M059J (cell line): ENCODE measurements at places on chromosomes 3 and 15.

- no peak for DNase-seq
Observed at GRCh38 chr15:33874156-33874555, 94.1 kb upstream of the CHRM5 start.

DNA sequence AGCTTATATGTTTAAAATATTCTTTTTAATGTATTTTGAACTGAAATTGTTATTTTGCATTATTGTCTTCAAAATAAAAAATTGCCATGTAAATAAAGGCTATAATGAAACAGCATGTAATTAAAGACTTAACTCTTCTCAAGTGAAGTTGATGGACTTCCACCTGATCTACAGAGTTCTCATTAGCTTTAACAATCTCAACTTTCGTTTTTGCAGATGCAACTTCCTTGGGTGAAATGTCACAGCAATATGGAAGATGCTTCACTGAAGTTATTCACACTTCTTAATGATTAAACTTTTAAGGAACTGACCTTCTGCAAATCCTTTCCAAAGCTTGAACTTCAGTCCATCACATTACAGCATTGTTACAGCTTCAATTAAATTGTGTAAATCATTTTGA is 63.6 kb downstream of the OSTN start:
- DNase-seq, result no peak

DNA sequence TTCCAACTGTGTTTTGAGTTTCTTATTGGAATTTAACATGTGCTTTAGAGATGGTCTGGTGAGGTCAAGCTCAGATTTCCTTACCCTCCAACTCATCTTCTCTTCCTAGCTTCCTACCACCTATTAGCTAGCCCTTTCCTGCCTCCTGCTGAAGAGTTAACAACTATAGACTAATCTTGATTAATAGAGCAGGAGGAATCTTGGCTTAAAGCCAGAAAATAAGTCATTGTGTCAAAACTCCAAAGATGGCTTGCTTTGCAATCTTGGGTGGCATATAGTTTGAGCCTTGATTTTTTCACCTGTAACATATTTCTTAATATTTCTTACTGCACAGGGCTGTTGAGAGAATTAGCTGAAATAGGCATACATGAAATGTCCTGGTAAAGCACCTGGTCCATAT is 27.3 kb downstream of the BCL2L10 start:
- DNase-seq, result peak; percentile 47

DNA sequence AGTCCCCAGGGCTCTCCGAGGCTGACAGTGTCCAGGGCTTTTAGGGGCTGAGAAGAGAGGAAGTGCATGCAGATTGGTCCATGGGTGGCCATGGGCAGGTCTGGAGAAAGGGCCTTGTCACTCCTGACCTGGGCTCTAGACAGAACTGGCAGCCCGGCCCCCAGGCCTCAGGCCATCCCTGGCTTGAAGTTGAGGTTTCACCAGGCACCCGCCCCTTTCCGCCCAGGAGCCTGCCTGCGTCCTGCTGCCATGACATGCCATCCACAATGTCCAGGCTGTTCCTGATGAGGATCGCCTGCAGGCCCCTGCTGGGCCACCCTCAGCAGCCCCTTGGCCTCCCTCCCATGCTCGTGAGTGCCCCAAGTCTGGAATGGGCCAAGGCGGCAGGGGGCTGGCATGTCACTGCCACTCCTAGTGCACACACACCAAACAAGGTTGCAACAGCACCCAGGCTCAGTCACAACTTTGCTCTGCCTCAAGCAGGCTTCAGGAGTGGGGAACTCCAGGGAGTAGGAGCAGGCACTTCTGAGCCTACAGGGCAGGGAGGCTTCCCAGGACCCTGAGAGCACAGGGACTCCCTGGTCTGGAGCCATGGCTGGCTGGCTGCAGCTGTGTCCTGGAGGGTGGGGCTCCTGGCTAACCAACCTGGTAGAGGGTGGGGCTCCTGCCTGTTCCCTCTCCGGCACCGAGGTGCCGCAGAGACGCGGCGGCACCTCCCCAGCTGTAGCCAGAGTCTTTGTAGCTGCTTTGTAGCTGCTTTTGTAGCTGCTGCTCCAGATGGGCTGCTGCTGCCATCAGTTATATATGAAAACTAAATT is 1457.1 kb upstream of the GBE1 start:
- DNase-seq, result no peak

DNA sequence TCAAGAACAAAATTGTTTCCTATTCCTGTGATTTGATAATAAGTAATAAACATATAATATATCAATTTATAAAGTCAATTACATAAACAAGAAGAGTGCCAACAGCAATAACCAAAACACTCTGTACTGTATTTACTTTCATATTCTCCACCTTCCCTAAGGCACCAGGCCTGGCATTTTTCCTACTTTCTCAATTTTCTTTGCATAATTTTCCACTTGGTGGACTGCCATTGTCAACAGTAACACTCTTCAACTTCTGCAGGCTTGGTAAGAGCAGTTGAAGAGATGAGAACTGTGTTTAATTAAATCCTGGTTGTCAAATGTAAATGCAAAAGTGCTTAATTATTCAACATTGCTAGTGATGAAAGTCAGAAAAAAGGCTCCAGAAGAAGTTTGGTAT is 229.8 kb upstream of the PLSCR5 start:
- DNase-seq, result no peak

GRCh38 chr15:72319360-72319984 is 485 bp downstream of the CELF6 start:
- peak; percentile 55 for DNase-seq

DNA sequence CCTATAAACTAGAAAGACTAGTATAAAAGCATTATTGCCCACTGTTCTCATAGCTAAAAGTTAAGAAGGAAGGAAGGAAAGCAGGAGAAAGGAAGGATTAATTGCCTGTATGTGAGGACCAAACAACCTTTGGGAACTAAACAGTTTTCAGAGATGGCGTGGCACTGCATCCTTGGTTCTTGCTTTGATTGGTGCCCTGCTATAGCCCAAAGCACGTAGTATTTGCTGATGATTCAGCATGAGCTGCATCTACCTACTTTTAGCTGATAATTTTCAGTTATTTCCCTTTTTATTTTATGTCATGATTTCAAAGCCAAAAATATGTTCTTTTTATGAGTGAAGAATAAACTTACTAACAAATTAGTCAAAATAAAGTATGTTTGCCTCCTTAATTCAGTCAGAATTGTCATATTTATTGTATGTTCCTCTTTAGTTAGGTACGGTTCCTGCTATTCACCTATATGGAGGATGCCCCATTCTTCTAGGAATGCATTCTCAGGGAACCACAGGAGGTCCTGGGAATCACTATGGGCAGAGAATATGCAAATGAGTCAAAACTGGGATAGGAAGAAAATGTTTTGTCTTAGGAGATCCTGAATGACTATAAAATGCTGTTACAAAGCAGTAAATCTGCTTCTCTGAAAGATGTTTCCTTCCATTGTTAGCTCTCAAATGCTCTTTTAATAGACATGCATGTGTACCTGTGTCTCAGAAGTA is 65.4 kb upstream of the THSD4 start:
- DNase-seq, result no peak

DNA sequence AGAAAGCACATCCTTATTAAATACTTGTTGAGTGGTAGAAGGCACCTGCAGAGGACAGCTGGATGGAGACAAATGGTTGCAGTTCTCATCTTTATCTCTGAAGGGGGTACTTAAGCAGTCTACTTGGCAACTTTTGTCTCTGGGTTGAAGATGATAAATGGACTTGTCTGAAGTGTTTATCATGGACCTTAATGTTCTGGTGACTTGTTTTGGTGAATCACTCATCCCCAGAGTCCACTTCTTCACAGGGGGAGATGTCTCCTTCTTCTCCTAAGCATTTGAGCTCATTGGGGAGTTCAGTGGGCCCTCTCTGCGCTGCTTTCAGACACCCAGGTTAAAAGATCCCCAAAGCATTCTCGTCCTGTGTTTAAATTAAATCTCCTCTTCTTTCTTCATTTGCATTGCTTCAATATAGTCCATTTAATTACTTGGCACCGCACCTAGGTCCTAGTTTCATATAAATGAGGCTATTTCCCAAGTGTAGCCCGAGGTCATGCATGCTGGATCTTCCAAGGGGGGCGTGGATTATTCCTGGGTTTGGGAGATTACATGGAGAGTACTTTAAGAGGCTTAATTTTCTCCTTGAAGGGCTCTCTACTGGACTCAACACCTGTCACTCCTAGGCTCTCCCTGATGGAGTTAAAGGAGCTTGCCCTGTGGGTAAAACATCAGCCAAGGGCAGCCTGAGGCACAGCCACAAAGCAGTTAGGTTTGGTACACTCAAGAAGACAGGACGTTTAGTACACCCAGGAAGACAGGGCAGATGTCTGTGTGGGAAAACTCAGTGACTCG is 239.3 kb upstream of the C2CD4B start:
- DNase-seq, result no peak

GRCh38 chr3:12622335-12622734 is 41.6 kb downstream of the RAF1 start:
- no peak for DNase-seq

- DNase-seq, result no peak
Observed at GRCh38 chr3:107436029-107436428, 58.8 kb downstream of the CCDC54 start.

DNA sequence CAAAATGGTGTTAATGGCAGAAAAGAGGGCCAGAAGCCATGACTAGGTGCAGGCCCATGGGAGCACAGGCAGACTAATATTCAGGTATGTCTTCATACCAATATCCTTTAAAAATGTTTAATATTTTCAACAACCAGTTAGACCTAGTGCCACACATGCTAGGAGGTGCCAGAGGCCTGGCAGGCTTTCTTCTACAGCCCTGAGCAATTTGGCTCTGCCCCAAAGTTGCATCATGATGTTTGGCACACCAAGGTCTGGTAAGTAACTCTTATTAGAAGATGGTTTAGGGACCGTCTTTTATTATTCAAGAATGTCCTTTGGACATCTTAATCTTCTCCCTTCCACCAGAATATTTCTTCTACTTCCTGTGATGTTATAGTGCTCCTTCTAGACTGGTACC is 34.8 kb downstream of the MITF start:
- peak; percentile 71 for DNase-seq

GRCh38 chr15:87080547-87080946 is 1000.9 kb downstream of the AGBL1 start:
- DNase-seq, result peak; percentile 12

GRCh38 chr15:75025107-75025506 is 1.7 kb downstream of the PPCDC start:
- DNase-seq, result no peak

GRCh38 chr15:89664441-89665350 is 9.4 kb upstream of the KIF7 start:
- DNase-seq, result no peak

DNA sequence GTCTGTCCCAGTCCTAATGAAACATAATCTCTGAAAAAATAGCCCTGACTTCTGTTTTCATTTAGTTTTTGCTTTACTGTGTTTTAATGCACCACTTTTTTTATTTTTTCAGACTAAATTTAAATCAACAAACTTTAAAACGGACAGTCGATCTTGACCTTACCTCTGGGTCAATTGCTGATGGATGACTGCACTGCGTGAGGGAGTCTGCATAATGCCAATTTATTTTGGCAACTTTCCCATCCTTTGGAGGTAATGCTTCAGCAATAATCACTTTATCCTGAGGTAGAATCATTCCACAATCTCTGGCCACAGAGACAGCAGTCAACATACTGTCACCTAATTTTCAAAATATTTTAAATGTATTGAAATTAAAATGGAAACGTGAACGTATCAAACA is 32.5 kb upstream of the GP5 start:
- DNase-seq, result no peak

- no peak for DNase-seq
Observed at GRCh38 chr3:72102112-72102616, 317.2 kb upstream of the PROK2 start.

- no peak for DNase-seq
Observed at GRCh38 chr15:78193731-78194567, 40.4 kb downstream of the ACSBG1 start.

- no peak for DNase-seq
Observed at GRCh38 chr3:16494094-16494493, 19.4 kb downstream of the RFTN1 start.

DNA sequence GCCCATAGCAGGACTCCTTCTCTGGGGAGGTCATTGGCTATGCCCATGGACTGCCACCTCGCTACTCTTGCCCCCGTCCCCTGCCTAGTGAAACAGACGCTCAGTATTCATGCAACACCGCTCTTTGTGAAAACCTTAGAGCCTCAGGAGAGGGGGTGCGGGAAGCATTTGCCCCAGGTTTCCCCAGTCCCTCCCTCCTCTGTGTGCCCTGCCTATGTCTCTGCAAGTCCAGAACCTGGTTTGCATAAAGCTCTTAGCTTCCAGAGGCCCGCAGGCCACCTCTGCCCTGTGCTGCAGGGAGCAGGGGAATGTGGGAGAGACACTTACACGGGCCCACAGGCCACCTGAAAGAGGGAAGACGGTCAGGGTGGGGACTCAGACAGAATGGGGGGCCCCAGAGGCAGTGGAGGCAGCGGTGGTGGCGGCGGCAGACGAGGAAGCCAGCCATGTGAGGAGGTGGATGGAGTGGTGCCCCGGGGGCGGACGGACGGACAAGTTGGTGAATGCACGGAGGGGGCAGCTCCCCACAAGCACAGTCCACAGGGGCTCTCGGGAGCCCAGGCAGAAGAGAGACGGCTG is 33.8 kb upstream of the CTSH start:
- no peak for DNase-seq
